ENCODE measurements at places on chromosomes 5 and 9.

DNA sequence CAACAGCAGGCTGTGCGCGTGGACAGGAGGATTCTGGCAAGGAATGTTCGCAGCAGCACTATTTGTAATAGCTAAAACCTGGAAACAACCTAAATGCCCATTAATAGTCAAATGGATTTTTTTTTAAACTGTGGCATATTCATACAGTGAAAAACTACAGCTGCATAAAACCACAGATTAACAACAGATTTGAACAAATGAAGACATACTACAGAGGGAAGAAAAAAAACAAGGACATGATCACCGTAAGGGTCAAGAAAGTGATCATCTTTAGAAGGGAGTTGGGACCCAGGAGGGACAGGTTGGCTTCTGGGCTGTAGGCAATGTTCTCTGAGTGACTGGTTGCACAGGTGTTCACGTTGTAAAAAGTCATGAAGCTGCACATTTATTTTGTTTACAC lies 1.2 kb upstream of the TMOD1 start:
- DNase-seq: no peak

- DNase-seq: no peak
Measured at GRCh38 chr5:118354797-118355196, 633.5 kb downstream of the DTWD2 start.

- peak; percentile 78 for DNase-seq
Measured at GRCh38 chr9:71748280-71748743, 20.0 kb downstream of the CEMIP2 start.

DNA sequence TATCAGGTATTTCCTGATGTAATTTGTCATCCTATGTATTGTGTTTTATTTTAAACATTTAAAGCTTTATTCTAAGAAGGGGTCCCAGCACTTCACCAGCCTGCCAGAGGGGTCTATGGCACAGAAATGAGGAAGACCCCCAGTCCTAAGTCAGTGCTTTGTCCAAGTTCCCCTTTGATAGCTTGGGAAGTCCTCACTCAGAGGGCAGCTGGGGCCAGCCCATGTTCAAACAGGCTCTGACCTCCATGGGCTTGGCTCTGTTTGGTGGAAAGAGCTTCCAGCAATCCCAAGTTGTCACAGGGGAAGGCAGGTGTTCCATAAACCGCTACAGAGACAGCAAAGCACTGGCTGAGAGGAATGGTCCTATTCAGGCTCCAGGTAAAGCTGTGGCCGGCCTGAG lies 26.6 kb upstream of the AKNA start:
- DNase-seq: no peak

DNA sequence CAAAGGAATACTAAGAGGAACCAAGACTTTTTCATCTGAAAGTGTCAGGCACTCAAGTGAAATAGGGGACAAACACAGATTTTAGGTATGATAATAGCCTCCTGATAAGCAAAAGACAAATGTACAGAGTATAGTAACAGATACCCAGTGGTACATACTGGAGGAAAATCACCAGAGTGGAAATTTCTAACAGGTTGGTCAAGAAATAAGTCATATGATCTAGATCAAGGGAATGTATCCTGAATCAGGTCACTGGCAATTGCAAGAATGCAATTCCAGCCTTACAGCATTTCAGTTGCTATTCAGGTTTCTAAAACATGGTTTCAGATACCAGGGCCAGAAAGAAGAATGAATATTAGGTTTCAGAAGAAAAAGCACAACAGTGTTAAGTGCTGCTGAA lies 82.2 kb upstream of the SLCO6A1 start:
- DNase-seq: no peak

- no peak for DNase-seq
Measured at GRCh38 chr5:150172145-150172544, 5.6 kb downstream of the CDX1 start.

- DNase-seq: no peak
Measured at GRCh38 chr9:13513286-13513685, 233.8 kb upstream of the MPDZ start.

GRCh38 chr5:94551858-94552257 lies 66.5 kb downstream of the KIAA0825 start:
- DNase-seq: no peak

DNA sequence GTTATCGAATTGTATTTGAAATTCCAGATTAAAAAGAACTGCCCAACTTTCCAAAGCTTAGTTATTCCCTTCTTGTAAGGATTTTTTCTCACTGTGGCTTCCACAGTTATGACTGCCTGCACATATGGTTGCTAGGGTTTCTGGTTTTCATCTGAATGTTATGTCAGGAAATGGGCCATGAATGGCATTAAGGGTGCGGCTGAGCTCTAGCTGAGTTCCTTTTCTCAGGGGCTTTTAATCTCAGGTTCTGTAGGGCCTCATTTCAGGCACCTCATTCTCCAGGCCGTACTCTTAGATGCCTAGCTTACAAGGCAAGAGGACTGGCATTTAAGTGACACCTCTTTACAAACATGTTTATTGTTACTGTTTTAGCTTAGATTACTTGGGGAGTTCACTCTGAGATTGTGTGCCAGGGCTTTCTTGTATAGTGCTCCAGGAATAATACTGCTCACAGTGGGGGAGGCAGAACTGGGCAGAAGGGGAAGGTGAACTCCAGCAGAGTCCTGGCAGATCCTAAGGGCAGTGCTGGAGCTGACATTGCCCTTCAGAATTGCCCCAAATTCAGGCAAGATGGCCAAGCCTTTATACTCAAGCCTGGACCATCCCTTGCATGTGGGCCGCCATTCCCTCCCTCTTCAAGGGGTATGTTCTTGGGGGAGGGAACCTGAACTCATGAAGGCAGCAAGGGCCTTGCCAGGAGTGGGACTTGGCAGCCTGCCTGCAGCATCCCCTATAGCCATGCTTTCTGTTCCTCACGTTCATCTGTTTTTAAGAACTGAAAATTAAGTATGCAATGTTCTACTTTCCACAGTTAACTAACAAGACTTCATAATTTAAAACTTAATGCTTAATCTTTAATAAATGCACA lies 111.5 kb downstream of the KDM4C start:
- DNase-seq: no peak
